ENCODE measurements at places on chromosomes 11 and 22. TPM values are rescaled to one million over a fixed set of nuclear protein-coding genes. Genes with fewer than 3 reads are reported as not detected.

DNA sequence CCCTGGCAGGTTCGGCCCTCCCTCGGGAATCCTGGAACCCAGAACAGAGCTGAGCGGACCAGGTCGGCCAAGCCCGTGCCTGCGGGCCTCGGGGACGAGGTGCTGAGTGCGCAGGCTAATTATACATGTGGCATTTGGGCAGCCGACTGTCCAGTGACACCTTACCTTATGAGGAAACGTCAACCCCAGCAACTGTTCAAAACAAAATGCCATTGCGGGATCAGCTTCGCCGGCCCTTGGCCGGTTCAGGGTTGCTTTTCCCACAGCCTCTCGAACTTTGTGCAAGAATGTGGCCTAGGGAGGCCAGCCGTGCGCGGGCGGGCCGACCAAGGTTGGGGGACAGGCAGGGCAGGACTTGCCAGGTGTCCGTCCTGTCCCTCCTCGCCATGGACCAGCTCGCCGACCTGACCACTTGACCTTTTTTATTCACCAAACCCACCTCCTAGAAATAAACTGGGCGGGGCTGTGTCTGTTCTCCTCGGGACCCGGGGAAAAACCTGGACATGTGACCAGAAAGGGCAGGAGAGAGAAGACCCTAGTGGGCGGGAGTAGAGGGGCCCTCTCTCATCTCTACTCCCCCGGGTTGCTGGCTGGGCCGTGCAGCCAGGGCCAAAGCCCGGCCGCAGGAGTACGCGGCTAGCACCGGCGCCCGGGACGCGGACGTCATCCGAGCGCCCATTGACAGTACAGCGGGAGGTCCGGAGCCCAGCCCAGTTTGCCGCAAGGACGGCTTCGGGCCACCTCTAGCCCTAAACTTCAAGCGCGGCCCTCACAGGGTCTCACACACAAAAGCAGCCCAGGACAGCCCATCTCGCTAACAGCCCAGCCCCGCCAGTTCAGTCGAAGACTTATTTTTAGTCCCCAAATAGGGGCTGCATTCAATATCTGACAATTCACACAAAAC is 134.3 kb upstream of the C11orf58 start:
- no peak for DNase-seq

The EXT2 gene
- 56.4 TPM for polyA plus RNA-seq

- no peak for DNase-seq
These were observed 13.6 kb downstream of the TMEM138 start for GRCh38 chr11:61375761-61376108.

- no peak for DNase-seq
These were observed 24.6 kb downstream of the MRGPRD start for GRCh38 chr11:68956142-68956541.

- DNase-seq, result no peak
These were observed 29.8 kb downstream of the SREBF2 start for GRCh38 chr22:41862530-41863266.

The ESAM gene
- 9.1 TPM for polyA plus RNA-seq

GRCh38 chr22:33793475-33793874 is 126.8 kb downstream of the LARGE1 start:
- DNase-seq, result no peak

The LRRC55 gene
- not detected for polyA plus RNA-seq

DNA sequence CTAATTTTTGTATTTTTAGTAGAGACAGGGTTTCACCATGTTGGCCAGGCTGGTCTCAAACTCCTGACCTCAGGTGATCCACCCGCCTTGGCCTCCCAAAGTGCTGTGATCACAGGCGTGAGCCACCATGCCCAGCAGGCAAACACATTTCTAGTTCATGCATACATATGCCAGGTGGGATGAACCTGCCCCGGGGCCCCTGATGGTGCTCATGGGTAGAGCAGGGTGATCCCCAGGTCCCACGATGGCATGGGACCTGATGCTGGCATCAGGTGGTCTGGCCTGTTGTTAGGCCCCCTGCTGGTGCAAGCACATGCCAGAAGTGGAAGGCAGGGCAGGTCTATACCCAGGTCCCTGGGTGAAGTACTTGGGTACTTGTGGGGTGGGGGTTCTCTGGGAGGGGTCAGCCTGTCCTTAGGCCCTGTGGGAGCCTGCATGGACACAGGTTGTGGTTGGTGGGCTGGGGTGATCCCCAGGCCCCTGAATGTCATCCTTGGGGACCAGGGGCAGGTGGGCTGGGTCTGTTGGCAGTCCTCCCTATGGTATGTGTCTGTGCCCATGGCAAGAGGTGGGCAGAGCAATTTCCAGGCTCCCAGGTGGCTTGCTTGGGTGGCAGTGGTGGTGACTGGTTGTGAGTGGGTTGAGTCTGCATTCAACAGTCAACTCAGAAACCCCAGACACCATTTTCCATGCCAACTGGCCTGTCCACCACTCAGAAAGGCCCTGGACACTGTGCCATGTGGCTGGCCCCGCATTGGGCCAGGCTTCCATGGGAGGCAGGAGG is 9.6 kb upstream of the RGL4 start:
- no peak for DNase-seq

- DNase-seq, result peak; percentile 47
These were observed 229.3 kb downstream of the CASP12 start for GRCh38 chr11:104668797-104669463.

DNA sequence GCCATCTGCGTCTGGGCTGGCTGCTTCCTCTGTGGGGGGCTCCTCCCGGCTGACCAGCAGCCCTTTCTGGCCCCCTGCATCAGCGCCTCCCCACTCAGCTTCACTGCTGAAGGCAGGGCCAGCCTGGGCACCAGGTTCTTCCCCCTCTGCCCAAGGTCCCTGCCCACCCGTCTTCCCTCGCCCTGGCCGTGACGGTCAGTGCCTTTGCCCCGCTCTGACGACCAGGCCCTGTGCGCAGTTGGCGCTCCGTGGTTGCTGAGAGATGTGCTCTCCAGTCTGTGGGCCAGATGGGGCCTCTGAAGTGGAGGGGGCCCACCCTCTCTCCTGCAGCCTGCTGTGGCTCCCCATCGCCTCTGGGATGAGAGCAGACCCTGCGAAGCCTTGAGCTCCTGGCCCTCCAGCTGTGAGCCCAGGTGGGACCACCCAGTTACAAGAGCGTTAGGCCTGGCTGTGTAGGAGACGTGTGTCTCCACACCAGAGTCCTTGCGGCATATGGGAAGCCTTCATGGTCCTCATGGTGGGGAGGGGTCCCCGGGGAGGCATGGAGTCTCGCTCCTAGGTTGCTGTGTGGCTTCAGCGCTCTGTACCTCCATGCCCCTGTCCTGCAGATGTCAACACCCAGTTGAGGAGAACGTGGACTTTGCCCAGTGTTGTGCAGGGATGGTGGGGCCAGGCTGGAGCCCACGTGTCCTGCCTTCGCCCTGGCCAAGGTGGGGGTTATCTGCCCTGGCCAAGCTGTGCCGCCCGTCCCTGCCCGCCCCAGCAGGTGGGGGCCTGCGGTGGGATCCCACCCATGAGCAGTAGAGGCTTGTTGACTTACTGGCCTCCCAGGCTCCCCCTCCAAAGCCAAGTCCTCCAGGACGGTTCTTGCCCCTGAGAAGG is 14.2 kb downstream of the LRP5 start:
- DNase-seq, result no peak

- no peak for DNase-seq
These were observed 1.2 kb downstream of the RAG2 start for GRCh38 chr11:36596880-36597279.

GRCh38 chr11:125569915-125570621 is 791 bp downstream of the EI24 start:
- DNase-seq, result no peak

DNA sequence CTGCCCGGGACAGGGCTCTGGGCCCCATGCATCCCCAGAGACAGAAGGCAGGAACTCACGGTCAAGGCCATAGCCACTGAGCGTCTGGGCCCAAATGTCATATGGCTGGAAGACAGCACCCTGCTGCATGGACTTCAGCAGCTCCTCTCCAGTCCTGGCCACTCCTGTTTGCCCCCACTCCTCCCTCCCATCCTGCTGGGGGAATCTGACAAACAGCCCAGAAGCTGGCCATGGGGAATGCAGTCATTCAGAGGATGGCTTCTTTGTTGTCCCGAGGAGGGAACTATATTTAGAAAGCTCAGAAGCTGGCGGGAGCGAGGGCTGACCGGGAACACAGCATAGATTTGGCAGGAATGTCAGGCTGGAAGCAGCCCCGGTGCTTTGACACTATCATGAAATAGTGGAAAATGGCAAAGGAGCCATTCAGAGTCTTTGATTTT is 35.0 kb downstream of the DKK3 start:
- DNase-seq, result no peak

The WNT11 gene
- 0.36 TPM for polyA plus RNA-seq

The PTPMT1 gene
- polyA plus RNA-seq, result 68.2 TPM

- peak; percentile 81 for DNase-seq
These were observed at the start of gene B4GAT1 for GRCh38 chr11:66347425-66348276. Gene B4GAT1 (minus strand): TSS chr11:66347629. CDS start chr11:66347545, 84 bp downstream.

The CBL gene
- 5.9 TPM for polyA plus RNA-seq

- DNase-seq, result peak; percentile 56
These were observed 11.5 kb downstream of the PARVG start for GRCh38 chr22:44192098-44192815.

The BCO2 gene
- 0.79 TPM for polyA plus RNA-seq

- no peak for DNase-seq
These were observed 630.7 kb downstream of the TBC1D22A start for GRCh38 chr22:47393191-47393590.

DNA sequence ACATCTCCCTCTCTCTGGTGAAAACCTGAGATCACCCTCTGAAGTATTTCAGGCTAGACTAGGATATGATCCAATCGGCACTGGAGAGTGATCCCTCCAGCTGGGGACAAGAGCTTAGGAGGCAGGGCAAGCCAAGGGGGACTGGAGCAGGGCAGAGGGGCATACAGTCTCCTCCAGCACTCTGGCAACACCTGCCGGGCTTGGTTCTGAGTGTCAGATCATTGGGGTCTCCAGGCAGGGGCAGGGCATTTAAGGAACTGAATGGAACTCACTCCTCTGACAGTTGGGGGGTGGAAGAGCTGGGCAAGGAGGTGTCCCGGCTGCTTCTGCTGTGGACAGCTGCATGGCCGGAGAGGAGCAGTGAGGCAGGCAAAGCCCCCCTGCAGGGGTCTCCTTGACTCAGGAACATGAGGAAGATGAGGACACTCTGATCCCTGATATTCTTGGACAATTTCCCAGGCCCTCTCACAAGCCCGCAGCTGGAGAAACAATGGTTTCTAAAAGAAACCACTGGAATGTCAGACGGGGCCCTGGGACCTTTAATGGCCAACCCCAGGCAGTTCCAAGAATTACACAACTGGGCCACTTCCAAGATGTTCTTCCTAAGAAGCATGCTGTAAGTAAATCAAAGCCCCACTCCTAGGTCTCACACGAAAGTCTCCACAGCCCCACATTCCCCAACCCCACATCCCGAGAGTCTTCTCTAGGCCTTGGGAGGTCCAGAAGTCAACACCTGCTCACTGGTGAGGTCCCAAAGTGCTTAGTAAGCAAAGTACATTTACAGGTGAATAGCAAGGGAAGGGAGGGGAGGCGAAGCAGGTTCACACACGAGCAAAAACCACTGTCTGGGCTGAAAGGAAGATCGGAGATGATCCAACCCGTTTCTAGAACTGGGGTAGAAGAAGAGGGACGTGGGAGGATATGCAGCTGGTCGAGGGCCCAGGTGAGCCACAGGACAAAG is 1.2 kb upstream of the CCDC86 start:
- no peak for DNase-seq

GRCh38 chr11:16242806-16243205 is 113.5 kb downstream of the SOX6 start:
- DNase-seq, result no peak

The DEPDC7 gene
- polyA plus RNA-seq, result 15.1 TPM

- DNase-seq, result no peak
These were observed 153.4 kb downstream of the CACNA1I start for GRCh38 chr22:39723899-39724351.

- no peak for DNase-seq
These were observed 25.8 kb upstream of the C11orf96 start for GRCh38 chr11:43916621-43917020.

The CENPM gene
- polyA plus RNA-seq, result 40.1 TPM

DNA sequence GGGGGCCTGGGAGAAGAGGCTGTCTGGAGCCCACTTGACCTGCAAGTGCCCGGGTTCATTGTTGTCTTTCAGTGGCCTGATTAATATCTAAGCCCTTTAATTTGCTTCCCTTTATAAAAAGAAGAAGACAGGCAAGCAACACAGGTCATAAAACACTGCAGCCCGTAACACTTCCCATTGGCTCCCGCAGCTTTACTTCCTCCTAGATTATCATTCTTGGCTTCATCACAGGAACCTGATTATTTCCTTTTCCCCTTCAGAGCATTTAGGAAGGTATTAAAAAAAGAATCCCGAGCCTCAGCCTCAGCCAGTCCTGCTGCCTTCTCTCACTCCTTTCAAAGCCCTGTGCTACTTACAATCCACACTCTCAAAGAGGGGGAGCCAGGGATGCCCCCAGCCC is 183.2 kb downstream of the GRIK4 start:
- no peak for DNase-seq

Data from A549 (cell line).